Uterus (tissue), 4 donors: ENCODE measurements at places on chromosomes 7 and 10. TPM values are rescaled to one million over a fixed set of nuclear protein-coding genes. Genes with fewer than 3 reads are reported as not detected.

- no peak for DNase-seq
These were observed 56.2 kb upstream of the LRRTM3 start for GRCh38 chr10:66869635-66870034.

The DDX56 gene
- 75.8 TPM for total RNA-seq

The ADIRF gene
- 238 TPM for total RNA-seq

The CALHM3 gene
- not detected for total RNA-seq

DNA sequence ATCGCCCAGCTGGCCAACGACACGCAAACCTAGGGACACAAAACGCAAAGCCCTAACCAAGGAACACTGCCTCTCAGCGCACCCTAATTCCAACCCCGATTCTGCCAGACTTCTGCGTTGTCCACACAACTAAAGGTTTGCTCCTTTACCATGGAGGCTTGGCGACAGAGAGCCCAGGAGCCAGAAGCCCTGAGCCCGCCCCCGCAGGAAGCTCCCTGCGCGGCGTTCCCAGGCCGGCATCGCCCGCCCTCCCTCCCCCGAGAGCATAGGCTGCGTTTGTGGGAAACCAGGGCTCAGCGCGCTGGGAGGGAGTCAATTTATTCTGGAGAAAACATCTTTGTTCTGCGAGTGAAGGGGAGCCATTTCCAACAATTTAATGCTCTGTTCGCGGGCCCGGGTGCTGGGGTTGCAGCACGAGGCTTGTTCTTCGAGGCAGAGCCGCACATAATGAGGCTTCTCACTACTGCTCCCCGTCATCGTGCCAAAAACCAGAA lies 103.9 kb downstream of the GRID1 start:
- no peak for DNase-seq
